ENCODE measurements at places on chromosomes 1 and 21. TPM values are rescaled to one million over a fixed set of nuclear protein-coding genes. Genes with fewer than 3 reads are reported as not detected.

Gene TRIM58
- 2.8 TPM for total RNA-seq

Gene MMP23B
- total RNA-seq, result 19.1 TPM

Gene PGLYRP4
- total RNA-seq, result not detected

Gene GPR157
- total RNA-seq, result 9.8 TPM

Gene LAMC1
- total RNA-seq, result 90.3 TPM

Gene PLA2G4A
- total RNA-seq, result 1.8 TPM

Gene TNFAIP8L2
- total RNA-seq, result not detected

Gene ZMYND12
- total RNA-seq, result not detected

Gene FNDC10
- 19.0 TPM for total RNA-seq

Gene PLPPR5
- 4.8 TPM for total RNA-seq

Gene STUM
- 1.2 TPM for total RNA-seq

Gene LCE2A
- not detected for total RNA-seq

Gene SMPDL3B
- 54.7 TPM for total RNA-seq

GRCh38 chr1:174995916-174996315 lies 3.8 kb upstream of the CACYBP start:
- DNase-seq, result no peak

DNA sequence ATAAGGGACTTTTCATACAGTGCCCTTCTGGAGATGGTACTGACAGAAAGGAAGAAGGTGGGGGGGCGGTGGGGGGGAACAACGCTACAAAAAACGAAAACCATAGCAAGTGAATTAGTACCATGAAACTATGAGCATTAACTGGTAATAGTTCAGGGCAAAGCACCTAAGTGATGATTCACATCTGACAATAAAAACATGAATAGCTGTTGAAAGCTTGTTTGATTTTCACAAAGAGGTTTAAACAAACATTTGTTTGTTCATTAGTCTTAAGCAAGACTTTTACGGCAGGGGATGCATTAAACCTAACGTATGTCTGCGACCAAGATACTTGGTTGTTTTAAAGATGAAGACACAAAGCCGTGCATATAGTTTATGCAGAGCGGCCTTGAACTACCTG lies 177.5 kb downstream of the LMO4 start:
- no peak for DNase-seq

DNA sequence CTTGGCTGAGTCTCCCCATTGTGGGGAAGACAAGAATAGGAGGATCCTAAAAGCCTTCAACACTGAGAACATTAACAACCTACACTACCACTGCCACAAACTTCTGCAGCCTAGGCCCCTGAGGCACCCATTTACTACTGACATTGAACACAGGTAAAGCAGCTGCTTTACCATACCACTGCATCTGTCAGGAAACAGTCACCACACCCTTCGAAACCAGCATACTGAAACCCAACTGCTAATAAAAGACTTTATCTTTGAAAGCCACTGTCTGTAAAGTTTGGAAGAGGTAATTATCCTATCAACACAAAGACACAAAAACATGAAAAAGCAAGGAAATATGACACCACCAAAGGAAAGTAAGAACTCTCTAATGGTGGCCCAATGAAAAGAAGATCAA lies 7.4 kb downstream of the IFNAR1 start:
- no peak for DNase-seq

DNA sequence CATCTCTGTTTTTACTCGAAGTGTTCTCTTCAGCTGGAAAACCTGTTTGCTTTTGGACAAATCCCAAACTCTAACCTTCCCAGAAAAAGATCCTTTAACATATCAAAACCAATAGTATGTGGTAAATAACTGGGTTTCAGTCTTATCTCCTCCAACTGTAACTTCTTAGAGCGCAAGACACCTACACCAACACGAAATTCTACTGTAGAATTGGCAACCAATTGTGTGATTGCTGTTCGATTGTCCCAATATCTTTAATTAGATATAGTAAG lies 5.8 kb upstream of the MPZL1 start:
- no peak for DNase-seq

DNA sequence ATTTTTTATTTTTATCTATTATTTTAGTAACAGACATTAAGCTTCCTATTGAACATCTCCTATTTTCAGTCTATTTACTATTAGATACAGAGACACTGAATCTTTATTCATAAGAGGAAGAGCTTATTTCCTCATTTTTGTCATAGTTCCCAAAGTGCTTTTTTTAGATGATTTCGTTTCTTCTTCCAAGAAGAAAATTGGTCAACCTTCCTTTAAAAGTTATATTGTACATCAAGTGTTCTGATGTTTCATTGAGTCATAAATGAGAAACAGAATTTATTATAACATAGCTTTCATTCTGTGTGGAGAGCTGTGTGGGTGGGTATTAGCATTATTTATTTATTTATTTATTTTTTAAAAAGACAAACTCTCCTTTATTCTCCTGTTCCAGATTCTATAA lies 50.6 kb upstream of the BACH1 start:
- no peak for DNase-seq

DNA sequence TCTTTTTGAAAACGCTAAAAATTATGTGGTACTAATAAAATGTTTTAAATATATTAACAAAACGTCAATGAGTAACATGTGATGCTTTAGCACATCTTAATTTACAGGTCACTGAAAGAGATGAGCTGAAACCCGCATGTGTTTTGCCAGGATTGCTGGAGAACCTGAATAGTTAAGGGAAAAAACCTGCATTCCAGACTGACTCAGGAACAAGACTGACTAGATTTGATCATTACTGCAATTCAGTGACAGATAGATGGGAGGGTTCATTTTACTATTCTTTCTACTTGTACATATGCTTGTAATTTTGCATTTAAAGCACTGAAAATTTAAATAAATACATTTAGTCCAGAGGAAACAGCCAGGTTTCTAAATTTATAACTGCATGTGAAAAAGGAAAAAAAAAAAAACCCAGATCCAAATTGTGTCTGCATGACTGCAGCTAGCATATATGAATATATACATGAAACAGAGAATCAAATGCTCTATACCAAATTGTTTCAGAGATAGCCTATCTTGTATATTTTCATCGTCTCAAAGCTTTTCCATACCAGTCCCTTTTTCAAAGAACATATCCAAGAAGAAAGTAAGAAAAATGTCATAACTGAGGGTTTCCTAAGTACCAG lies 71.7 kb downstream of the APP start:
- no peak for DNase-seq

DNA sequence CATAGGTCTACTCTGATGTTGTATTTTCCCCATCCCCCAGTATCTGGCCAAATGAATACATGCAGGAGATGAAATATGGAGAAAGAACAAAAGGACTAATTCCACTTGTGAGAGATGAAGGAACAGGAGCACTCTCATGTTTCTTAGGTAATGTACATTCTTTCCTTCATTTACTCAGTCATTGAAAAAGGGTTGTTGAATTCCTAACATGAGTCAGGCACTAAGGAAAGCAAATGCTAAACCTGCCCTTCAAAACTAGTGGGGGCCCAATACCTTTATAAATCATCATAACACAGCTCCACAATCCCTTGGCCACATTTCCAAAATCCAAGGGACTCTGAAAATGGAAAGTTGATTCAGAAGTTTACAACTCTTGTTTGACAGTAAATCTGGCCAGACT lies 94.3 kb downstream of the DIRAS3 start:
- no peak for DNase-seq

GRCh38 chr1:78441921-78442320 lies 48.9 kb upstream of the PTGFR start:
- DNase-seq, result no peak

DNA sequence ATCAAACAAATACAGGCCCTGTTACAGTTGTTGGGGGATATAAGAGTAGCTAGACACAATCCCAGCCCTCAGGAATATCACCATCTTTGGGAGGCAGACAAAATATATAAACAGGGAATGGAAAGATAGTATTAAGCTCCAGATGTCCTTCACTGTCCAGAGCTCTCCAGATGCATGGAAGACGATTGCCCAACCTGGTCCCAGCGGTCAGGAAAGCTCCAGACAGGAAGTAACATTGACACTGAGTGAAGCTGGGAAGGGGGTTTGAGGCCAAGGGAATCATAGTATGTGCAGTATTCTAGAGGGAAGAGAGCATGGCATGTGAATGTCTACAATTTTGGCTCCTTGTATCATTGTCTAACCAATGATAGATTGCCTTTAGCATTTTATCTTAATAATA lies 173.9 kb upstream of the HOOK1 start:
- DNase-seq, result no peak

DNA sequence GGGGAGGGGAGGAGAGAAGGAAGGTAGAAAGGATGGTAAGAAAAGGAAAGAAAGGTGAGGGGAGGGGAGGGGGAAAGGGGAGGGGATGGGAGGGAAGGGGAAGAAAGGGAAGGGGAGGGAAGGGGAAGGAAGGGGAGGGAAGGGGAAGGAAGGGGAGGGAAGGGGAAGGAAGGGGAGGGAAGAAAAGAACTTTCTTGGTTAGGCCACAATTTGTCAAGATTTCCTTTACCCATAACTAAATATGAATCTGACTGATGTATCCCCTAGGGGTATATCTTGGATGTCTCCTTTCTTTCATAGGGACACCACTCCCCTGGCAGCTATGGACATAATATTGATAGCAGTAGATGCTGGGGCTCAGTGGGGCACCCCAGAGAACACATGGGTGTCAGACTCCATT lies 54.4 kb upstream of the PRELP start:
- DNase-seq, result no peak

GRCh38 chr1:188426561-188426960 lies 1597.8 kb downstream of the PLA2G4A start:
- no peak for DNase-seq

- no peak for DNase-seq
Measured at GRCh38 chr1:112575154-112575804, 43.7 kb downstream of the ST7L start.

- no peak for DNase-seq
Measured at GRCh38 chr1:228007049-228007800, 427 bp downstream of the WNT3A start.

DNA sequence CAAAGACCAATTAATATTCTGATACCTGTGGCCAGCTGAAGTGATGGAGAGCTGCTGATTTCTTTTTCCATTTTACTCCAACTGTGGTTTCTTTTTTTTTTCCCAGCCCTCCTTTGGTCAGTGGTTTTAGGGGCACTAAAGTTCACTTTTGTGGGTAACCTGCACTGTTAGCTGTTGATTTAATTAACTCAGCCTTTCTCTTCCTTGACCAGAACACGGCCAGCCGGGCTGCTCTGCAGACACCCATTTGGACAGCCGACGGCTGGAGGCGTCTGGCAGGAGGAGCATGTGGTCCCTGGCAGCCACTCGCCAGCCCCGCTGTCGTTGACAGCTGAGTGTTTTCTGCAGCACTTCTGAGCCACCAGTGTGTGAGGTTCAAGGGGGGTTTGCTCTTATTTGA lies 136.2 kb upstream of the RUNX3 start:
- DNase-seq, result no peak

- DNase-seq, result no peak
Measured at GRCh38 chr1:76068953-76069561, 5.5 kb upstream of the ST6GALNAC3 start.

DNA sequence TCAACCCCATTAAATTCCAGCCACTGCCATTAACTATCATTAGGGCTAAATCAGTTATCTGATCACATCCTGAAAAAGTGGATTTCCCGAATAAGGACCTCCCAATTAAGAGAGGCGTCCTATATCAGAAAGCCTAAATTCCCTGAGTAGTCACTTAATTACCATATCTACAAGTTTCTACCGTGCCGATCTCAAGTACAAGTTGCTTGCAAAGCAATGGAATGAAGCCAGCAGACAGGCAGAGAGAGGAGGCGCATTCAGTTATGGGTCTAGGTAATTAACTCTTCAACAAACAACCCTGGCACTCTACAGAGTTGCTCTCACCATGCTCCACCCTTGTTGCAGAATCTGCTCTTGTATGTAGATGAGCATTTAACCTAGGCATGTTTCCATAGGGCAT lies 494.6 kb upstream of the RUNX1 start:
- no peak for DNase-seq

DNA sequence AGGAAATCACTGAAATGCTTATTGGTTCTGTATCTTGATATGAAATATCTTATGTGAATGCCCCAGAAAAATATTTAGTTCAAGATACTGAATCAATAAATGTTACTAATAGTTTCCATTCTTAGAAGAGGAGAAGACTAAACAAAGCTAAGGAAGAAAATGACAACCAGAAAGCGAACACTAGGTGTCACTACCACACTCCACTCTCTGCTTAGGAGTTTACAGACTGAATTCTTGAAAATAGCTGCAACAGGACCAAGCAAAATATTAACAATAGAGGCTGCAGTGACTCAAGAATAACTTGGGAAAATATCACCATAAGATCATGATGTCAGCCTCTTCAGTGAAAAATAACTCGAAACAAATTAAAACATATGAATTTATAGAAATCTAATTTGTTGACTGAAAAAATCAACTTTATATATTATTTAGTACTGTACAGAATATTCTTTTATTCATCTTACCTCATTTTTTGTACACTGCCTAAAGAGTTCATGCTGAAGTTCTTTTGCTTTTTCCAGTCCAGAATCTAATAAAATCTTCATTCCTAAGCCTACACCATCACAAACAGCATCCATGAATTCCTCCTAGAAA lies 61.6 kb downstream of the KIF14 start:
- no peak for DNase-seq

DNA sequence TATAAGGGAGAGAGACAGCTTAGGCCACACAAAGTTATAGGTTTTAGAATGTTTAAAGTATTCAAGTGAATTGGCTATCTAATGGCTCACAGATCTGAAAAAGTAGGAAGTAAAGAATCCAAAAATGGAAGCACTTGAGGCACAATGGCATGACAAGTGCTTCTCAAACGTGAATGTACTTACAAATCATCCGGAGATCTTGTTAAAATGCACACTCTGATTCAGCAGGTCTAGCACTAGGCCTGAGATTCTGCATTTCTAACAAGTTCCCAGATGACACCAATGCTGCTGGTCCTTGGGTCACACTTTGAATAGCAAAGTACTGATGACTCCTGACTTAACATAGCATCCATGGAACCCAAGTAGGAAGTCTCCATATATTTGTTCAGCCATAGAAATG lies 20.9 kb upstream of the AGL start:
- no peak for DNase-seq

DNA sequence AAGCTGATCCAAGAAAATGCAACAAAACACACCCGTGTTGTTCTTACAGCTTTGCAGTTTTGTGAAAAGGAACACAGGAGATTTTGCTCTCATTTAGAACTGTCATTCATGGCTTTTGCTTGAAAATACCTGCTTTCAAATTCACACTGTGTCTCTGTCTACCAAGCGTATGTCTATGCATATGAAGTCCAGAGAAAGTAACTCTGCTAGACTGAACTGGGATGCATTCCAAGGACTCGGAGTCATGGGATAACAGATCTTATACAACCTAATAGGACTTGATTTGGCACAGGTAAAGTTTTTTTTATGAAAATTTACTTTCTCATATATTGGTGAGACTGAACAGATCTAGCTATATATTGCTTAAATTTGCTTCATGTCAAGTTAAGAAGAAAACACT lies 102.4 kb downstream of the PTGER3 start:
- DNase-seq, result no peak

GRCh38 chr1:44608141-44608540 lies 66.1 kb downstream of the TMEM53 start:
- DNase-seq, result no peak

Measured in H1 (cell line).